ENCODE measurements at places on chromosomes 12 and 14. TPM values are rescaled to one million over a fixed set of nuclear protein-coding genes. Genes with fewer than 3 reads are reported as not detected.

DNA sequence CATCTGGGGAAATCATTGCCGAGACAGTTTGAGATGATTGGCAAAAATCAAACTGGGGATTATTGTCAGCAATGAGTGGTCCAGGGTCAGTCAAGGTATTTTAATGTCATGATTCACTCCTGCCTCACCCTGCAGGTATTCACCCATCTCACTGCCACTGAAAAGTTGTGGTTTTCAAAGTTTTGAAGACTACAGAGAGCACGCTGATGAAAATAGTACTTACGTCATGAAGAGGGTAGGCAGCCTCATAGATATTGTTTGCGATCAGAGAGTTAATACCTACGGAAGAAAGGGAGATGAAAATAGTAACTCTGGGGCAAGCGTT lies 138.0 kb downstream of the ANO2 start:
- DNase-seq: no peak

The RND1 gene
- total RNA-seq: 4.2 TPM

The GYS2 gene
- total RNA-seq: not detected

The B4GALNT3 gene
- total RNA-seq: 3.1 TPM

GRCh38 chr14:35268946-35269345 lies 23.2 kb upstream of the PSMA6 start:
- DNase-seq: no peak

DNA sequence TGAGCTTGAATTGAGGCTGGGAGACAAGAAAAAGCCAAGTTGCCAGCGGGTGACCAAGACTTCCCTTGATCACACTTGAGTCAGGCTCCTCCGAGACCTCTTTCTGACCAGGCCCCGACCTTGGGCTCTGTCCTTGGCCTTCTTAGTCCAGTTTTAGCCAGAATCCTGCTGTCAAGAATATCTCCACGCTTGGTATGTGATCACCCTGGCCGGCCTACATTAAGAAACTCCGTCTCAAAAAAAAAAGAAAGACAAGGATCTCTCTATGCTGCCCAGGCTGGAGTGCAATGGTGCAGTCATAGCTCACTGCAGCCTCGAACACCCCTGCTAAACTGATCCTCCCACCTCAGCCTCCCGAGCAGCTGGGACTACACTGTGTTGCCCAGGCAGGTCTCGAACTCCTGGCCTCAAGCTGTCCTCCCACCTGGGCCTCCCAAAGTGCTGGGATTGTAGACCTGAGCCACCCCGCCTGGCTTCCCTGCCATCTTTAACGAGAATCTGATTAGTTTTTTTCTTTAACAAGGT lies 1.0 kb upstream of the ITPK1 start:
- no peak for DNase-seq

DNA sequence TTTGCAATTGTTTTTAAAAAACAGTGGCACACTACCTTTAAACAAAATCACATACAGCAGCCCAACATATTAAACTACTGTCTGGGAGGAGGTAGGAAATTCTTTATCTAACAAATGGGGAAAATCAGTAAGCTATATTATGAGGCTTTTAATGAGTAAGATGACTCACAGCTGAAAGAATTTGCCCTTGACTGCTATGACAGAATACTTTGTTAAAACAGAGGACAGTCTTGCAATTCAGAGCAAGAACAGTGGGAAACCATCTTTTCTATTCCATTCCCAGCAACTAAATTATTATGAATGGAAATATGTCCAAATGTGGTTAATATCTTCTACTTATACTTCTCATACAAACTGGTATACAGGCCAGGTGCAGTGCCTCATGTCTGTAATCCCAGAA lies 49.2 kb upstream of the SGPP1 start:
- DNase-seq: no peak

The CEBPE gene
- 0.21 TPM for total RNA-seq

DNA sequence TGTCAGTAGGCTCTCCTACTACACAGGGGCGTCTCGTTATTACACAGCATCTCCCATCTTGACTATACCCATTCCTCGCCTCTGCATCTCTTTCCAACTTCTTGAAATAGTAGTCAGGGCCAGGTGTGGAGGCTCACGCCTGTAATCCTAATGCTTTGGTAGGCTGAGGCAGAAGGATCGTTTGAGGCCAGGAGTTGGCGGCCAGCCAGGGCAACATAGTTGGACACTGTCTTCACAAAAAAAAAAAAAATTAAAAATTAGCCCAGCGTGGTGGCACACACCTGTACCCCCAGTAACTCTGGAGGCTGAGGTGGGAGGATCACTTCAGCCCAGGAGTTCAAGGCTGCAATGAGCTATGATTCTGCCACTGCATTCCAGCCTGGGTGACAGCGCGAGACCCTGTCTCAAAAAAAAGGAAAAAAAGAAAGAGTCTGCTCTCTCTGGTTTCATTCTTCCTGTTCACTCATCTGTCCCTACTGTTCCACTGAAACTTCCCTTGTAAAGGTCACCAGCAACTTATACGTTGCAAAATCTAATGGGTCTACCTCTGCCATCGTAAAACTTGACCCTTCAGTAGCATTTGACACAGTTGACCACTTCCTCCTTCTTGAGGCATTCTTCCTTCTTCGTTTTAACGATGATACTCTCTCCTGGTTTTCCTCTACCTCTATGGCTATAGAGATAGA lies 41.0 kb upstream of the PTGR2 start:
- DNase-seq: no peak

The FOXN4 gene
- total RNA-seq: not detected

The EEF1AKMT3 gene
- total RNA-seq: 4.2 TPM

- DNase-seq: no peak
Measured at GRCh38 chr14:50740856-50741255, 72.8 kb upstream of the SAV1 start.

GRCh38 chr12:99498756-99499155 lies 148.8 kb upstream of the GARIN6 start:
- DNase-seq: no peak

- no peak for DNase-seq
Measured at GRCh38 chr14:21118933-21119332, 18.1 kb downstream of the TMEM253 start.

- no peak for DNase-seq
Measured at GRCh38 chr12:51521554-51522276, 69.3 kb upstream of the SCN8A start.

- no peak for DNase-seq
Measured at GRCh38 chr14:53946071-53946403, 10.6 kb downstream of the BMP4 start.

DNA sequence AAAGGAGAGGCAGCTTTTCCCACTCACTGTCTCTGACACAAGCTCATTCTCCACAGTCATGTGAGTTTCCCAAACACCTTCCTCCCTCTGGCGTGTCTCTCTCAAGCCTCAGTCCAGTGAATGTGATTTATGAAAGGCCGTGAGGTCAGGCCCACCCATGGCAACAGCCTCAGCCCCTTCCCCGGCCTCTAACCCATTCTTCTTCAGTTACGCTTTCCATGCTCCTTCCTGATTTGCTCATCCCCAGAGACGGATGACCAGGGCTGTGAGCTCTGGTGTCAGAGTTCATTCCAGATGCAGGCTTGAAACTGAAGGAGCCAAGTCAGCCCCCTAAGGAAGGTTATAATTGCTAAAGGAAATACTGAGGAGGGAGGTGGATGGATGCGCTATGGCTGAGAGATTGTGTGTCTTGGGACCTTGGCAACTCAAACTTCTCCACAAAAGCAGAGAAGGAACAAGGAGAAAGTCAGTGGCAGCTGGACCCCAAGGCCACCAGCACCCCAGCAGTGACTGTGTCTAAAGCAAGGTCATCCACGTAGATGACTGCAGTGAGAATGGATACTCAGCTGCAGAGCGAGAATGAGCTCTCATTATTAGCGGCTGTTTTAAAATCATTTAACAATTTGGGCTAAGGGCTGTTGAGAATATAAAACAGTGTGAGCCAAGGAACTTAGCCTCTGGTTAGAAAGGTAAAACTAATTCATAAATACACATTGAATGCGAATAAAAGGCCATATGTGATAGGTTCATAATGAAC lies 84.1 kb downstream of the FBXL14 start:
- no peak for DNase-seq

DNA sequence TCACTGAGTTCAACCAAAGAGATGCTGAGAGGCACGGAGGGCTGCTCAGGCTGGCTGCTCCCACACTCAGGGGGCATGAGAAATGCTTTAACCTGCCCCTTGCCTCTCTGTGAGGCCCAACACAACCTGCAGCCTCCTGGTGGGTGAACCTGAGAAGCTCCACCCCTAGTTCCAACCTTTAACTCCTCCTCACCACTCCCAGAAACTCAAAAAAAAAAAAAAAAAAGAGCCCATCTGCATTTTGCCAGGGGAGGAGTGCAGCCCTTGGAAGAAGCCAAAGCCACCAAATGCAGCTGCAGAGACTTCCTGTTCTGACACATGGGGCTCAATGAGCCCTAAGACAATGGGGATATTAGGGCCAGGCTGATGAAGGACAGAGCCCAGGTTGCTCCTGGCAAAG lies 8.9 kb downstream of the KRT4 start:
- DNase-seq: no peak

DNA sequence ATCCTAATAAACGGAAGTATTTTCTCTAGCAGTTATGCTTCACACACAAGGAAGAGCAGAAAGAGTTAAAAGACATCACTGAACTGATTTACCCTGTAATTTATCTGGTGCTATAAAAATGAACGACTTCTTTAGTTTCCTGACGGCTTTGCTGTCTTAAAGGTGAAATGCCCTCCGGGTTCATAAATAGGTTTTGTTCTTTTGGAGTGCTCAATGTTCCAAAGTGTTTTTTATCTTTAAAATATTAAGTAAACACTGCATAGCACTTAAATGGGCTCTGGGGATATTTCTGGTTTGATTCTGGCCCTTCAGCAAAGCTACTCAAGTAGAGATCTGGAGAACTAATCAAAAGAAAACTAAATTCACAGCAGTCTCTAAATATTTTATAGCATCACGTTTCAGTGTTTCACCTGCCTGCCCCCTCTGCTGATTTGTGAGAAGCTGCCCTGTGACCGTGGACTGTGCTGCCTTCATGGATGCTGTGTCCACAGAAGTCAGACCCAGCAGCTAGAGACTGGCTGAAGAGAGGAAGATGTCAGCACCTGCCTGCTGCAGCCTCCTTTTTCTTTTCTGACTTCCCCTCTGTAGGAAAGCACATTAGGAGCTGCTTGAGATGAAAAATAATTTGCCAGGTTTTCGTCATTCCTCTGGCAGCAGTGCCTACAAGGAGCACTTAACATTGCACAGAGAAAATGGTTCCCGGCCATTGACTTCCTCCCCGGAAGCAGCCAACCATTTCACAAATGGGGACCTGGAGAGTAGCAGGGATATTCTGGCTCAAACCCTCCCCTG lies 205.1 kb upstream of the FSCB start:
- DNase-seq: no peak

The DLST gene
- total RNA-seq: 126 TPM

DNA sequence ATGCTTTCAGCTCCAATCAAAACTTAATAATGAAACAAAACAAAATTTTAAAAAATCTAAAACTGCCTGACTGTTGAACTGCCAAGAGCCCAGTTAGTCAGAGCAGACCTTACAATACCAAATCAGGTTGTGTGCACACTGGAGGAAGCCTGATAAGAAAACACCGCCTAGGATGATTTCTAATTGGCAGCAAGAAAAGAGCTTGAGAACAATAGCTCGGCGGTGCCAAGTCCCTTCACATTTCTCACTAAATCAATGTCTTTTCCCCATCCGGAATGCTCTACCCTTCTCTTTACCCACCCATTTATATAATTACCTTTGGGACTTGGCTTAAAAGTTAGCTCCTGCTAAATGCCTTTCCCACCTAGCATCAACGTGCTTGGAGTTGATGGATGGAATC lies 256.7 kb downstream of the C12orf75 start:
- DNase-seq: no peak

GRCh38 chr12:85461127-85461526 lies 181.1 kb downstream of the ALX1 start:
- no peak for DNase-seq

The CCDC197 gene
- not detected for total RNA-seq

DNA sequence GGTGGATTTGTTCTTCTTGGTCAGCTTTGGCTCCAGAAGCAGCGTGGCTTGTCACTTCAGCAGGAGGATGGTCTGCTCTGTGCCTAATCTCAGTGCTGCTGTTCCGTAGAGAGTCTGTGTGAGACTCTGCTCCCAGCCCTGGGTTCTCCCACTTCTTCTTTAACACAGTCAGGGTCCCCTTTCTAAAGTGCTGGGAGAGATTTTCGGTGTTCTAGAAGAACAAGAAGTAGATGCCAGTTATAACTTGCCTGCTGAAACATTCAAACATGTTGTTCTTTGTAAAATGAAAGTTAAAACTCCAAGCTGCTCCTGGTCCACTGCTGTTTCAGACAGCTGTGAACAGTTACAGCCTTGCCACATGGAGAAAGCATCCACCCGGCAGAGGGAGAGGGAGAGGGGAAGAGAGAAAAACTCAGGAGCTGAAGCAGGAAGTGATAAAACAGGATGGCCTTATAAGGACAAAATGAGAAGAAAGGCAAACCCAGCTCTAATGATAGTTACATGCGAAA lies 55.2 kb upstream of the CERS5 start:
- no peak for DNase-seq

The SGPP1 gene
- 25.8 TPM for total RNA-seq

The TSHR gene
- total RNA-seq: not detected

- DNase-seq: no peak
Measured at GRCh38 chr12:56216461-56216860, 5.3 kb downstream of the RNF41 start.

Measured in GM12878 (cell line).